ENCODE measurements at places on chromosomes 7 and 10.

DNA sequence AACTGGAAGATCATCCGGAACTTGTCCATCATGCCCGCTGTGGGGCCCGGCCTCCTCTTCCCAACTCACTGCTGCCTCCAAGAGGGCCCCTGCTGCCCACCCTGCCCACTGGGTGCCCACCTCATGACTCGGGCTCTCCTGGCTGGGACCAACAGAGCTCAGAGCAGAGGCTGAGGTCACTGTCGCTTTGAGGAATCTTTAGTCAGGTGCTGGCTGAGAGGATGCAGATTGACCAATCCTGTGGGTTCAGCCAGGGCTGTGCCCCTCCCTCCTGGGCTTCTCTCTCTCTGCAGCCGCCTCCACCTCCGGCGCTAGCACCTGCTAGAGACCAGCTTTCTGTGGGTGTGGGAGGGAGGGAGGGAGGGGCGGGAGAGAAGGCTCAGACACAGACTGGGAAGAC lies at the start of gene CALHM1:
Gene CALHM1 (minus strand): TSS at position 181 of the 400 bp plus-strand sequence. CDS start 149 bp downstream, at position 32.
- no peak for DNase-seq

- DNase-seq: peak; percentile 75
These were observed 255.7 kb upstream of the MKLN1 start for GRCh38 chr7:131071786-131072504.

DNA sequence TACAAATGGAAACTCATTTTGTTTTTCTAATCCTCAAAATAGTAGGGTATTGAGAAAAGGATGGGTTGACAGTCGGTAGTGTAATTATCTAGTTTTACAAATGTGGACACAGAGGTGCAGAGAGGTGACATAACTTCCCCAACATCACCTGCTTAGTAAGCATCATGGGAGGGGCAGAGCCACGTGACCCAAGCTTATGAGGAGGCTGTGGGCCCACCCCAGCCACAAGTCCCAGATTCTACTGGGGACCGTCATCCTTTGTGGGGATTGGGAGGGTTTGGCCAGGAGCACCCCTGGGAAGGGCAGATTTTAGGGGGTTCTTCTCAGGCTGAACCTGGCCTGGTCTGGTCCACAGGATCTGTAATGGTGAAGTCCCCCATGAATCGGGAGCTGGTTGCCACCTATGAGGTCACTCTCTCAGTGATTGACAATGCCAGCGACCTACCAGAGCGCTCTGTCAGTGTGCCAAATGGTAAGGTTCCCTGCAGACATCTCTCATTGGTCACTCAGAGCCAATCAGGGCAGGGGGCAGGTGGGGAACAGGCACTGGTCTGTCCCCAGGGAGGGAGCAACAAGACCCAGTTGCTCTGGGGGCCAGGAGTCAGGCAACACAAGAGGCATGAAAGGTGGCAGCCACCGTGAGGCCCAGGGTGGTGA lies 23.6 kb upstream of the VSIR start:
- DNase-seq: no peak

- no peak for DNase-seq
These were observed 27.3 kb downstream of the KNDC1 start for GRCh38 chr10:133187091-133187905.

GRCh38 chr10:86203162-86203905 lies 163.3 kb downstream of the GRID1 start:
- DNase-seq: no peak

- no peak for DNase-seq
These were observed 644.2 kb upstream of the FOXK1 start for GRCh38 chr7:4037877-4038276.

DNA sequence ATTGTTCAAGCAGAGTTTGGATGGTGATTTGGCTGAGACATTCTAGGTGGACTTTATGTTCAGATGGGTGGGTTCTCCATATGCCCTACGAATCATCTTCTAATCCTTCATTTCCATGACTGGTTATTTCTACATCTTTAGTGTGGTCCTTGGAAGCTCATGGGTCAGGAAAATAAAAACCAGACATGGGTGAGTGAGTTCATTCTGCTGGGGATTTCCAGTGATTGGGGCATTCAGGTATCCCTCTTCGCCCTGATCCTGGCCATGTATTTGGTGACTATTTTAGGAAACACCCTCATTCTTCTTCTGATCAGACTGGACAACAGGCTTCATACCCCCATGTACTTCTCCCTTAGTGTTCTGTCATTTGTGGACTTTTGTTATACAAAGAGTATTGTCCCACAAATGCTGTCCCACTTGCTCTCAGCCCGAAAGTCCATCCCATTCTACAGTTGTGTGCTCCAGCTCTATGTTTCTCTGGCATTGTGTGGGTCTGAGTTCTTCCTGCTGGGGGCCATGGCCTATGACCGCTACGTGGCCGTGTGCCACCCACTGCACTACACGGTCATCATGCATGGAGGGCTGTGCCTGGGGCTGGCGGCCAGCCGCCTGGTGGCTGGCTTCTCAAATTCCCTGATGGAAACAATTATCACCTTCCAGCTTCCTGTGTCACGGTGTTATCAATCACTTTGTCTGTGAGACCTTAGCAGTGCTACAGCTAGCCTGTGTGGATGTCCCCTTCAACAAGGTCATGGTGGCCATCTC lies 19.2 kb upstream of the OR6B1 start:
- DNase-seq: no peak

GRCh38 chr7:94087664-94088352 lies 83.7 kb upstream of the BET1 start:
- peak; percentile 52 for DNase-seq

- no peak for DNase-seq
These were observed 52.0 kb downstream of the THNSL1 start for GRCh38 chr10:25068152-25069058.

DNA sequence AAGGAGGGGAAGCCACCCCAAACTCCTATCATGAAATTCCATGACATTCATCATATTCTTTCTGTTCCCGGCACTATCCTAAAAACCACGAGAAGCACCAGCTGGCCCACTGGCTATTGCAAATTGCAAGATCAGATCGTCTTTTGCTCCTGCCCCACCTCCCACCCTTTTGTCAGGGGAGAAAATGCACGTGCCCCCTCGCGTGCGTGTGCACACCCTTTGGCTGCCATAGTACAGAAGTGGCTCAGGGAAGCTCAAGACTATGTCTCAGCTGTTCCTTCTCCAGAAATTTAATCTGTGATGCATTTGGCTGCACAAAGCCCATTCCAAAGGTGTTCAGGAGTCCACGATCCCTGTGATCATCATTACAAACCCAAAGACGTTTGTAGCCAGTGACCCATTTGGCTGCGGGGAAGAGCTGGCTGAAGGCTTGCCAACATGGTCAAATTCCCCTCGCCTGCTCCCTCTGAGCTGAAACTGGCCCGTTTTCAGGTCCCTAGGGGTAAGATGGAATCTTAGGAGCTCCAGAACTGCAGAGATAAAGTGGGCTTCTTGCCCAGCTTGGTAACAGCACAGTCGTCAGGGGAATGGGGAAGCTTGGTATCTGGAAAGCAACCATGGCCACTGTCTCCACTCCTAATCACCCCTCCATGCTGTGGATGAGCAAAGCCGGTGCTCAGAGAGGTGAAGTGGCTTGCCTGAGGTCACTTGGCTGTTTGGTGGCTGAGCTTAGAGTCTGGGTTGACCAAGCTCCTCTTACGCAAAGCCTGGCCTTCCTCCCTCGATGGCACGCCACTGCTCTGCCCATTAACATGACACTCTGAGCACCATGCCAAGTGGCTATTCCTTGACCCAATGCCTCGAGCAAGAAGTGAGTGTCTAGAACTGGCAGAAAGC lies 155.4 kb downstream of the NEURL1 start:
- no peak for DNase-seq

DNA sequence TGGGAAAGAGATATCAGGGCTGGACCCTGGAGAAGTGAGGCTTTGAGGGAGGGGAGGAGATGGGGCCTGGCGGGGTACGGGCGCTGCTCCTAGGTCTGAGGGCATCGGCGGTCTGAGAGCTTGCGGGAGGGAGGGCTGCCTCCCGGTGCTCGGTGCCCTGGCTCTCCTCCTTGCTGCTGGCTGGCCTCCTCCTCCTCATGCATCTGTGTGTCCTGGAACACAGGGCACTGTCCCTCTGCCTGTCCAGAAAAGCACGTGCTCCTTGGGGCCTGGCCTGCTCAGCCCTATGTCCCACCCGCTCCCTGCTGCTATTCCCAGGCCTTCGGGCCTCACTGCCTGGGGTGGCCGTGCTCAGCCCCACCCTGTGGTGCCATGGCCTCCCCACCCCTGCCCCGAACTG lies 166.9 kb downstream of the RNF216 start:
- no peak for DNase-seq

DNA sequence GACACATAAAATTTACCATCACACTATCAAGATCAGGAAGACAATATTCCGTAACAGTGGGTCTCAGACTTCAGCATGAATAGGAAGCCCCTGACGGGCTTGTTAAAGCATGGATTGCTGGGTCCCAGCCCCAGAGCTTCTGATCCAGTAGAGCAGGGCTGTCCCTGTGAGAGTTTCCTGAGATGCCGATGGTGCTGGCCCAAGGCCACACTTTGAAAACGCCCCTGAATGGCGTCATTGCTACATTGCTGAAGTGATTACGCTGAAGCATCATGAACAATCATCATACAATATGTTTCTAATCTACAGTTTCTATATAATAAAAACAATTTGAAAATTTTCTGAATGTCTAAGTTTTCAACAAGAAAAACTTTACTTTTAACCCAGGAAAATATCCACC lies 38.0 kb upstream of the TMEM72 start:
- DNase-seq: no peak

DNA sequence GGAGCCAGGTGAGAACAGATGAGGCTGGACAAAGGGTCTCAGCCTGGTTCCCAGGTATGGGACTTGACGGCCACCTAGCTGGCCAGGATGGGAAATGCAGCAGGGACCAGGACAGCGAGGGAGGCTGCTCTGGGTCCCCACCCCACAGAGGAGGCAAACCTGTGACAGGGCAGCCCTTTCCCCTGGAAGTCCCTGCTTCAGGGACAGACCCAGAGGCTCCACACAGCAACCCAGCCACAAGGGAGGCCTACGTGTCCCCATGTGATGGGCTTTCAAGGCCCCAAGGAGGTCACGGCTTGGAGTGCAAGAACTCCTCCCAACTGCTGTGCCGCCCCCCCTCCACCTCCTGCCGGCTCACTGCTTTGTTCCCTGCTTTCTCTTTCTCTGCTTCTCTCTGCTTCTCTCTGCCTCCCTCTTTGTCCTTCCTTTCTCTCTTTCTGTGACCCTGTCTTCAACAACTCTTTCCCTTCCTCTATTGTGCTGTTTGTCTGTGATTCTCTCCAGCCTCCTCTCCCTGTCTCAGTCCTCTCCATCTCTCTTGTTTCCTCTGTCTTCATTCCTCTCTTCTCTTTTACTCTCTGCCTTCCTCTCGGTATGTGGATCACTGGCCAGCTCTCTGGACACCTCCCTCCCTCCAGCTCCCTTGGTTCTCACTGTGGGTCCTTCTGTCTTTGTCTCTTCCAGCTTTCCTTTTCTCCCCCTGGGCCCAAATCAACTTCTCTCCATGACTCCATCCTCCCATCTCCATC lies 9.6 kb upstream of the EIF5AL1 start:
- no peak for DNase-seq

GRCh38 chr7:116193329-116194087 lies 16.8 kb upstream of the TES start:
- no peak for DNase-seq

DNA sequence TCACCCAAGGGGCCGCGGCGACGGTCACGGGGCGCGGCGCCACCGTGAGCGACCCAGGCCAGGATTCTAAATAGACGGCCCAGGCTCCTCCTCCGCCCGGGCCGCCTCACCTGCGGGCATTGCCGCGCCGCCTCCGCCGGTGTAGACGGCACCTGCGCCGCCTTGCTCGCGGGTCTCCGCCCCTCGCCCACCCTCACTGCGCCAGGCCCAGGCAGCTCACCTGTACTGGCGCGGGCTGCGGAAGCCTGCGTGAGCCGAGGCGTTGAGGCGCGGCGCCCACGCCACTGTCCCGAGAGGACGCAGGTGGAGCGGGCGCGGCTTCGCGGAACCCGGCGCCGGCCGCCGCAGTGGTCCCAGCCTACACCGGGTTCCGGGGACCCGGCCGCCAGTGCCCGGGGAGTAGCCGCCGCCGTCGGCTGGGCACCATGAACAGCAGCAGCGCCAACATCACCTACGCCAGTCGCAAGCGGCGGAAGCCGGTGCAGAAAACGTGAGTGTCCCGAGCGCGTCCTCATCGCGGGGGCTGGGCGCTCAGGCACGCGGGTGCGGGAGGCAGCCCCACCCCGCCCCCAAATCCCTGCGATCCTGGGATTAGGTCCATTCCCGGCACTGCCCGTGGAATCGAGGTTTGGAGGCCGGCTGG lies 509 bp downstream of the AHR start:
- no peak for DNase-seq

GRCh38 chr10:80421050-80421706 lies 12.8 kb downstream of the PRXL2A start:
- no peak for DNase-seq

- no peak for DNase-seq
These were observed 16.3 kb downstream of the ELMO1 start for GRCh38 chr7:37432281-37432920.

GRCh38 chr7:20153999-20154398 lies 63.2 kb downstream of the MACC1 start:
- DNase-seq: no peak

DNA sequence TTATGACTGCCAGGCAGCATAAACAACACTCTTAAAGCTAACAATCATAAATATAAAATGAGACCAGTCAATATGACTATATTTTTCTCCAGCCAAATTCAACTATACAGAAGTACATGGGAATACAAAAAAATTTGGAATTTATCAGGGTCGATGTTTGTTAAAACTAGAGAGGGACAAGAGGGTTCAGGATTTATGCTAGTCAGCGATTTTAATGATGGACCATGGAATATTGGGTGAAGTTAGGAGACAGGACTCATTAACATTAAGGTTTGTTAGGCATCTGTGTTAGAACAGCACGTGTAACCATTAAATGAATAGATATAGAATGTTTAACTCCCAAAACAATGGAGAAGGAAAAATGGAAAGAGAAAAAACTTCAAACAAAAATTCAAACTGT lies 146.2 kb downstream of the SEM1 start:
- no peak for DNase-seq

GRCh38 chr10:78017856-78018255 lies 11.5 kb downstream of the POLR3A start:
- DNase-seq: no peak

DNA sequence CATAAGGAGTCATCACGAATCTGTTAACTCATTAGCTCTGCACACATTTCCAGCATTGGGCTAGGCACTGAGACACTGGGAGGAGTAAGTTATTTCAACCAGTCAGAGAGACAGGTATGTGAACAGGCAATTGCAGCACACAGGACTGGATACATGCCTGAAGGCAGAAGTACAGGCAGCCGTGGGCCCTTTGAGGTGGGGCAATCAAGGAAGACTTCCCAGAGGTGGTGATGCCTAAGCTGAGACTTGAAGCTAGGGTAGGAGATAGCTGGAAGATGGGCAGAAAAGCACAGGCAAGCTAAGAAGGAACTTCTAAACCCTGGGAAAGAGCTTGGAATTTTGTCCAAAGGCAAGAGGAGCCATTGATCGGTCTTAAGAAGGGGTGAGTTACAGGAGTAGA lies 249.7 kb downstream of the EMX2 start:
- no peak for DNase-seq

DNA sequence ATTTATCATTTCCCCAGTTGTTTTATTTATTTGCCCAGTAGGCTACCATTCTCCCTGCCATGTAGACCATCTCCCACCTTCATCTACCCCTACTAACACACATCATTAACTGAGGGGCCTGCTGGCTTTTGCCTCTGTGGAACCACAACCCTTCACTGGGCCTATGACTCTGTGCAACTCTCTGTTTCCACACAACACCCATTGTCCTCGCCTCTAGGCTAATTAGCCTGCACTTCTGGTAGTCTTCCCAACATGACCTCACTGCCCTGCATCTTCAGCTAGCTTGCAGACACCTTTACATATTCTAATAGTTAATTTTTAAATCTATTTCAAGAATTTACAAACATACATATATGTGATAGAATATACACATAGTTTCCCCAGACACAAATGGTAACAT lies 7.5 kb downstream of the ANKIB1 start:
- DNase-seq: no peak
